Suprapubic skin (tissue), 4 donors: ENCODE measurements at places on chromosomes 4 and X.

GRCh38 chrX:110133735-110134370 lies 130.9 kb downstream of the TMEM164 start:
- no peak for DNase-seq

- DNase-seq, result no peak
Measured at GRCh38 chr4:90792696-90793095, 665.5 kb downstream of the CCSER1 start.

DNA sequence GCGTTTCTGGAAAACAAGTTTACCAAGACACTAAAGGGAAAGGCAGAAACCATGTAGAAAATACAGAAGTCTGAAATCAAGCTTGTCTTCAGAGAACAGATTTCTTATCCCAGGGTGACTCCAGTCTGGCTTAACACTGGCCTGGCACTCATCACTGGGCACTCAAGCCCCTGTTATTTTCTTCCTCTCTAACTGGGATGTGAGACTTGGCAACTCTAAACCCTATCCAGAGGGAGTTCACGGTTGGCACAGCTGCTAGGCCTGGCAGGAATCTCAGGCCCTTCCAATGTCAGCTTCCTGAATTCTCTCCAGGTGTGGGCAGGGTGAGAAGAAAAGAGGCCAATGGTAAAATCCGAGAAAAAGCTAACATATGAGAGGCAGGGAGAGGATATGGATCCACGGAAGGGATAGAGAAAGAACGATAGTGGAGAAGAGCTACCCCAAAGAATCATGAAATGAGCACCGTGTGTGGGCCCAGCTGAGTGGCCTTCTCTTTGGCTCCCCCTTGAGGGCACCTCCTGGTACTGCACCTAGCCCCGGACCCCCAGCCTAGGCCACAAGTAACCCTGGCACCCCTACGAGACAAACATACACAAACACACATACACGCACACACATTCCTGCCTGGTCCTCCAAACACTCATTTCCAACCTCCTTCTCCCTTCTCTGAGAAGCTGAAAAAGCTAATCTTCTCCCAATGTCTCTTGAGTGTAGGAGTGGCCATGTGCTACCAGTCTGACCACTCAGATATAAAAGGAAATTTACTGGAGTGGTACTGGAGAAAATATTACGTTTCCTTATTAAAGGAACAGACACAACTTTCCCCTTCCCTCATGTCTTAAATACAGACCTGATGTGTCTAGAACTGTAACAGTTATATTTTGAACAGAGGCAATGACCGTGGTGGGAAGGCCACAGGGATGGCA lies 16.6 kb upstream of the PTCHD1 start:
- DNase-seq, result no peak

DNA sequence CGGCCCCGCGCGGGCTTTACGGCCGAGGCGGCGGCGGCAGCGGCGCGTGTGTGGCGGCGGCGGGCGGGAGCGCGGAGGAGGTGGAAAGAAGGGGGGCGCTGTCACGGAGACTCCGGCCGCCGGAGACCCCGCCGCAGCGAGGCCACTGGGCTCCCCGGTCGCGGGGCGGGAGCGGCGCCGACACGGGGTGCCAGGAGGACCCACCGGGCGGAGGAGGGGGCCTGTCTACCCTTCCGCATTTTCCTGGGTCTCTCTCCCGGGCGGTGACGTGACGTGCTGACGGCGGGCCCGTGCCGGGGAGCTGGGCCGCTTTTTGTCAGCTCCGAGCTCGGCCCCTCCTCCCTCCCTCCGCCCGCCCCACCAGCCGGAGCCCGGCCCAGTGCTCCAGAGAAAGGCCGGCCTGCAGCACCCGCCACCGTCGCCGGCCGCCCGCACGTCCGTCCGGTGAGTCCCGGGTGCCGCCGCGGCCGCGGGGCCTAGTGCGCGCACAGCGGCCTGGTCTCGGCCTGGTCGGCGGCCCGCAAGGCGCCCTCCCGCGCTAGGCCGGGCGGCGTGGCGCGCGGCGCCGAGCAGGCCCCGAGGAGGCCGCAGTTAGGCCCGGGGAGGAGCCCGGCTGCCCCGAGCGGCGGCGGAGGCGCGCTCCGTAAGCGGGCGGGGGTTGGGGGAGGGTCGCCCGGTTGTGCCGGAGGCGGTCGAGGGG lies at the start of gene ZFX:
Gene ZFX (plus strand): TSS at position 379 of the 700 bp plus-strand sequence. CDS start 23,014 bp downstream, outside the sequence.
- no peak for DNase-seq

- DNase-seq, result no peak
Measured at GRCh38 chr4:67892253-67892652, 8.5 kb upstream of the TMPRSS11D start.

GRCh38 chr4:27154706-27155105 lies 294.1 kb downstream of the STIM2 start:
- no peak for DNase-seq

DNA sequence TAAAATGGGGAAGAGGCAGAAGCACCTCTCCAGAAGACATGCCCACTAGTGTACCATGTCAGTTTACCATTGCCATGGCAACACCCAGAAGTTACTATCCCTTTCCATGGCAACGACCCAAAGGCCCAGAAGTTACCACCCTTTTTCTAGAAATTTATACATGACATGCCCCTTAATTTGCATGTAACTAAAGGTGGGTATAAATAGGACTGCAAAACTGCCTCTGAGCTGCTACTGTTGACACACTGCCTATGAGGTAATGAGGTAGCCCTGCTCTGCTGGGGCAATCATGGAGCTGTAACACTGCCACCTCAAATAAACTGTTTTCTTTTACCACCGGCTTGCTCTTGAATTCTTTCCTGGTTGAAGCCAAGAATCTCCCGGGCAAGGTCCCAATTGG lies 13.9 kb upstream of the BEX4 start:
- no peak for DNase-seq

DNA sequence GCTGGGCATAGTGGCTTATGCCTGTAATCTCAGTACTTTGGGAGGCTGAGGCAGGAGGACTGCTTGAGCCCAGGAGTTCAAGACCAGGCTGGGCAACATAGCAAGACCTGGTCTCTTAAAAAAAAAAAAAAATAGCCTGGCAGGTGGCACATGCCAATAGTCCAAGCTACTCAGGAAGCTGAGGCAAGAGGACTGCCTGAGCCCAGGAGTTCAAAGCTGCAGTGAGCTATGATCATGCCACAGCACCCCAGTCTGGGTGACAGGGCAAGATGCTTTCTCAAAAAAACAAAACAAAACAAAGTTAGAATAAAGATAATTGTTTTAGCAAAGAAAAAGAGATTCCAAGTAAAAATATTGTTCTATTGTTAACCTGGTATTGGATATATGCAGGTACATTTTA lies 75.0 kb downstream of the LRBA start:
- no peak for DNase-seq

DNA sequence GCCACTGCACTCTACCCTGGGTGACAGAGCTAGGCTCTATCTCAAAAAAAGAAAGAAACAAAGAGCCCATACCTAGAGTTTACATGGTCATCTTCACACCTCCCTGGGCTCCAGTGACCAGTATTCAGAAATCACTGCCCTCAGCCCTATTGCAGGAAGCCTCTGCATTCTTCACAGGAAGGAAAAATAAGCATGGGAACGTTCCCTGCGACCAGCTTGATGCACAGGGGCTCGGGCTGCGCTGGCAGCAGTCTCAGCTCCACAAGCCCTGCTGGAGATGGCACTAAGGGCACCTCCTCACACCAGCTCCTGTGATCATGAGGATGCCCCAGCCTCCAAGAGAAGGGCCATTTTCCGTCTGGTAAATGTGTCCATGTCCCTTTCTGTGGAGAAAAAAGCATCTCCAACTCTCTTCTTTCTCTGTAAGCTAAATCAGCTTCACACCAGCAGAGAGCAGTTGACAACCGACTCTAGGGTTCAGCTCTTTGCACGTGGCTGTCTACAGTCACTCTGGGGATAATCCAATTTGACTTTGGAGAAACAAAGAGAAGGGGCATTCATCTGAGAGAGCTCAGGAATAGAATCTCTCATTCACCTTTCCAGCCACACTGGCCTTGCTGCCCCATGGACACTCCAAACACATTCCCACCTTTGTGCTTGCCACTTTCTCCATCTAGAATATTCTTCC lies 33.1 kb downstream of the LDB2 start:
- no peak for DNase-seq

DNA sequence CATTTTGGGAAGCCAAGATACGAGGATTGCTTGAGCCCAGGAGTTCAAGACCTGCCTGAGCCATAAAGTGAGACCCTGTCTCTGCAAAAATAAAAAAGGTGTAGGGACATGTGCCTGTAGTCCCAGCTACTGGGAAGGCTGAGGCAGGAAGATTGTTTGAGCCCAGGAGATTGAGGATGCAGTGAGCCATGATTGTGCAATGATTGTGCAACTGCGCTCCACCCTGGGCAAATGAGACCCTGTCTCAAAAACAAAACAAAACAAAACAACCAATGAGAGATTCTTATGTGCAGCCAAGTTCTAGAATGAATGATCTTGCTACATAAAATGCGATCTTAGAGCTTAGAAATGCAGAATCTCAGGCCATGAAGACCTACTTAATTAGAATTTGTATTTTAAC lies 22.5 kb downstream of the SLC9B2 start:
- DNase-seq, result no peak

- DNase-seq, result no peak
Measured at GRCh38 chr4:142044271-142044670, 407.9 kb downstream of the IL15 start.

- no peak for DNase-seq
Measured at GRCh38 chrX:129540722-129541184, 694 bp downstream of the OCRL start.

DNA sequence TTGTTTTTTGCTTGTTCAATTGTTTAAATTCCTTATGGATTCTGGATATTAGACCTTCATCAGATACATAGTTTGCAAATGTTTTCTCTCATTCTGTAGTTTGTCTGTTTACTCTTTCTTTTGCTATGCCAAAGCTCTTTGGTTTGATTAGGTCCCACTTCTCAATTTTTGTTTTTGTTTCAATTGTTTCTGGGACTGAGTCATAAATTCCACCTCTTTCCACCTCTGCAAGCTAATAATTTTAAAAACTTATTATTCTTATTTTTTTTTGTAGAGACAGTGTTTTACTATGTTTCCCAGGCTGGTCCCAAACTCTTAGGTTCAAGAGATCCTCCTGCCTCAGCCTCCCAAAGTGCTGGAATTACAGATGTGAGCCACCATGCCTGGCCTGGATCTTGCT lies 226.8 kb upstream of the GPRIN3 start:
- no peak for DNase-seq

- no peak for DNase-seq
Measured at GRCh38 chrX:41421071-41421729, 25.9 kb upstream of the NYX start.

- no peak for DNase-seq
Measured at GRCh38 chr4:38411981-38412536, 251.9 kb upstream of the KLF3 start.
